ENCODE measurements at places on chromosomes 3 and 15.

DNA sequence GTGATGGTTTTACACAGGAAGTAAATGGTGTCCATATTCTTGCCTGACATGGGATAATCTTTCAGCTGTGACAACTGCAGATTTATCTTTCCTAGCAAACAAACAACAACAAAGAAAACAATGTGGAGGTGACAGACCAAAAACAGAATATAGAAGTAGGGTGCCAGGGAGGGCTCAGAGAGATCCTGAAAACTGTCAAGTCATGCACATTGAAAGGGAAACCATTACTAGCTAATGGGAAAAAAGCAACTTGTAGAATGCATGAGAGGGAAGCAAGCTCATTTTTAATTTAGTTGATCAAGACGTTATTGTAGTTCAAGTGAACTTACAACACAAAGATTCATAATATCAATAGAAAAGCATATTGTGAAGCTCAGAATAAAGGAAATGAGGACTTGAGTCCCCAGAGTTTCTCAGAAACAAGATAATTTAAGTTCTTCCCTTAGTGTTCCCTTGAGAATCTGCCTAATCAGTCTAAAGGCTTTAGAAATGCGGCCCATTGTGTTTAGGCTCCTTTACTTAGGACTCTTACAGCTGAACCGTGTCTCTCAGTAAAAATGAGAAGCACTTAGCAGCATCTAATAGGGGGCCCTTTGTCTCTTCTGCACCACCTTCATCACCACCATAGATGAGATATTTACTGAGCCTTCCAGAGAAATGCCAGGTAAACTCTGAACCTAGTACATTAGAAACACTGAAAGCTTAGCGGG is 115.6 kb upstream of the CADPS start:
- no peak for DNase-seq

GRCh38 chr15:48046813-48047438 is 73.9 kb upstream of the SLC24A5 start:
- no peak for DNase-seq

DNA sequence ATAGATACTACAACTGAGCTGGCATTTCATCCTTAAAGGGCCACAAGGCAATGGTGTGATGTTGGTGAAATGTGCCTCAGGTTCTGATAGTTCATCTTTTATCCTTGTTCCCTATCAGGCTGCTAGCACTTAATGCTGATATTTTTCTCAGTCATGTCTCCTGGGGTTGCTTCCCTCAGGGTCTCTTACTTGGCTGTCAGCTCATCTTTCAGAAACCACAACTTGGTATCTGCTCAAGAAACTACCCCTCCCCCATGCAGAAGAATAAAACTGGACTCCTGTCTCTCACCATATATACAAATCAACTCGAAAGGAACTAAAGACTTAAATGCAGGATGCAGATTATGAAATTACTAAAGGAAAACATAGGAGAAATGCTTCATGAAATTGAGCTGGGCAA is 308.1 kb downstream of the CHST2 start:
- DNase-seq = peak; percentile 20

GRCh38 chr3:159884661-159885402 is 103.8 kb upstream of the IL12A start:
- peak; percentile 40 for DNase-seq

DNA sequence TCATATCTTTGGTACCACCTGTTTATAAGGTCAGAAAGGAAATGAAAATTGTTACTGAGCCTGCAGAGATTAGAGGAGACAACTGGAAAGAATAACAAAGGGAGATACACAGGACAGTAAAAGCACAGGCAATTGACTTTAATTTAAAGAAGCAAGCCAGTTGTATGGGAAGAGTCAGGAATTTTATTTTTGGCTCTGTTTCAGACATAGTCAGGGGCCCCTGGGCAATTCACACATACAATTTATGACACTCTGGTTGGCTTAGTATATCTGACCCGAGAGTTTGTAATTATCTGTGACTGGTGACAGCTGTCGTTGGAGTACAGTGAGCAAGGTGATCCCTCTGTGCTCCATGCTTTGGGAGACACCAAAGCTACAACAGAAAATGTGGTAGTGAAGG is 591.9 kb upstream of the NECTIN3 start:
- DNase-seq = no peak

- no peak for DNase-seq
These were observed 337.8 kb downstream of the RBMS3 start for GRCh38 chr3:29618395-29619282.

GRCh38 chr3:194287374-194287773 is 63.8 kb downstream of the CPN2 start:
- DNase-seq = no peak

GRCh38 chr15:77012868-77013267 is 17.9 kb downstream of the PSTPIP1 start:
- no peak for DNase-seq

- DNase-seq = no peak
These were observed 1.4 kb downstream of the CYFIP1 start for GRCh38 chr15:22978691-22979237.

- no peak for DNase-seq
These were observed 55.4 kb downstream of the SETD2 start for GRCh38 chr3:47108546-47108945.

DNA sequence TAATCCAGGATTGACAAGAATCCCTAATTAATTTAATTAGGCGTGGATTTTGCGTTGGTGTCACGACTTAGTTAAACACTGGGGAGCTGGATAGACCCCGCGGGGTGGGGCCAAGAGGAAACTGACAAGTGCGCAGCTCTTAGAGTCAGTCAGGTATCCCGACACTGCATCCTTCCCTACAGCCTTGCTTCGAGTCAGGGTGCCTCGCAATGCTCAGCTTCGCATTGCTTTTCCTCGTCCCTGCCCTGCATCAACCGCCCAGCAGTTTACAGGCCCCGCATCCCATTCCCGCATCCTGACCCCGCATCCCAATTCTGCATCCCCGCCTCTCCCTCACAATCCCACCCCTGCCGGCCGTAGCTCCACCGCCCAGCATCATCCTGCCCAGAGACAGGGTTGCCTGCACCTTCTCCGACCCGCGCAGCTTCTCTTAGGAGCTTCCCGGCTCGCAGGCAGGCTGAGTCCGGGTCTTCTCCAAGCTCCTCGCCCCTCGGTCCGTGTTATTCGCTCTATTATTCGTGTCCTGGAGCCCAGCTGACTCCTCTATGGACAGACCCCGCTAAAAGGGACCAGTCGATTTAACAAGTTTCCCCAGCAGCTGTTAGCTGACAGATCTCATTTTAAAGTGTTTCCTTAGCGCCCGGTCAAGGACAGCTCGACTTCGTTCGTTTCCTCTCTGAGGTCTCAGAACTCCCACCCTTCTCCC is 699 bp upstream of the SHOX2 start:
- peak; percentile 33 for DNase-seq

GRCh38 chr3:4711680-4711992 is 218.5 kb downstream of the ITPR1 start:
- DNase-seq = no peak

DNA sequence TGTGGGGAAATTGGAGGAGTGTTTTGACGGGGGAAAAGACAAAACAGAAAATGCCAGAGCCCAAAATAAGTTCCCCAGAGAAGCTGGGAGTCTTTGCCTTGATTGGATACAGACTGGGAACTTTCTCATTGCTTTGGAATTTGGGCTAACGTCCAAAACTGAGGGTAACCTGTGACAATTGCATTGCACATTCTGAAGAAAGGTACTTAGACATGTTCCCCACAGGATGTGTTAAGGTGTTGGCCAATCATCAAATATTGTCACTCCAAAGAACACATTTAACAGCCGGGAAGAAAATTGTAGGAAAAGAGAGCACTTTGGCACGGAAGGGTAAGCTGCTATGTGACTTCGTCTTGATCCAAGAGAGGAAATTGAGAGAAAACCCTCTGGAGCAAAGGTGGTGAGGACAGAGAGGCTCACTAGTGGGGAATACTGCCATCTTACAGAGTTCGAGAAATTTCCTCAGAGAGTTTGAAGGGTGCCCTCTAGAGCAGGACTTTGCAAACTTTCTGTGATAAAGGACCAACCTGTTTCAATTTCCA is 619.5 kb upstream of the TBL1XR1 start:
- peak; percentile 28 for DNase-seq

DNA sequence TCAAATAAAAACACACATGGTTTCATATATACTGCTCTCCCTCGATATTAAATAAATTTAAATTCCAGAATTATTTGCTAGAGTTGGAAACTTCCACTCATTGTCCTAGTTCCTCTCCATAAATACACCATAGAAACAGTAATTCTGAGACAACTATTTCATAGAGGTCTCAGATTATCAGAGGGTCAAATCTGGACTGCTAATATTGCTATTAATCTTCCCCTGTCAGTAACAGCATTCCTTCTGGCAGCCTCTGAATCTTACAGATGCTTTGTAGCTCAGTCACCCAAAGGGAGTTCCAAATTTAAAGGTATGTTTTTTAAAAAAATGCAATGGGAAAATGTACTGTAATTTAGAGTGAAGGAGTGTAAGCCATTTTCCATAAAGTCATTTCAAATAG is 428.8 kb downstream of the PYDC2 start:
- no peak for DNase-seq

- no peak for DNase-seq
These were observed 108.3 kb downstream of the P3H2 start for GRCh38 chr3:190012314-190012782.

GRCh38 chr3:156316076-156316475 is 195.7 kb downstream of the KCNAB1 start:
- DNase-seq = no peak

GRCh38 chr3:119368298-119368697 is 74.1 kb downstream of the ARHGAP31 start:
- no peak for DNase-seq

DNA sequence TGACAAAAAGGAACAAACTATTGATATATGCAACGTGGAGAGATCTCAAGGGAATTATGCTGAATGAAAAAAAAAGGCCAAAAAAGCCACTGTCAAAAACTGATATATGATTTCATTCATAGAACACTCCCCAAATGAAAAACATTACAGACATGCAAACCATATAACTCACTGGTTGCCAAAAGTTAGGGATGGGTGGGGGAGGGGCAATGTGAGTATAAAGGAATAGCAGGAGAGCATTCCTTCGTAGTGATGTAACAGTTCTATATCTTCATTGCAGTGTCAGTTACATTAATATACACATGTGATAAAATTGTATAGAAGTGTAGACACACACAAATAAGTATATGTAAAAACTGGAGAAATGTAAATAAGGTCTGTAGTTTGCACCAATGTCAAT is 12.2 kb downstream of the GBE1 start:
- DNase-seq = no peak

DNA sequence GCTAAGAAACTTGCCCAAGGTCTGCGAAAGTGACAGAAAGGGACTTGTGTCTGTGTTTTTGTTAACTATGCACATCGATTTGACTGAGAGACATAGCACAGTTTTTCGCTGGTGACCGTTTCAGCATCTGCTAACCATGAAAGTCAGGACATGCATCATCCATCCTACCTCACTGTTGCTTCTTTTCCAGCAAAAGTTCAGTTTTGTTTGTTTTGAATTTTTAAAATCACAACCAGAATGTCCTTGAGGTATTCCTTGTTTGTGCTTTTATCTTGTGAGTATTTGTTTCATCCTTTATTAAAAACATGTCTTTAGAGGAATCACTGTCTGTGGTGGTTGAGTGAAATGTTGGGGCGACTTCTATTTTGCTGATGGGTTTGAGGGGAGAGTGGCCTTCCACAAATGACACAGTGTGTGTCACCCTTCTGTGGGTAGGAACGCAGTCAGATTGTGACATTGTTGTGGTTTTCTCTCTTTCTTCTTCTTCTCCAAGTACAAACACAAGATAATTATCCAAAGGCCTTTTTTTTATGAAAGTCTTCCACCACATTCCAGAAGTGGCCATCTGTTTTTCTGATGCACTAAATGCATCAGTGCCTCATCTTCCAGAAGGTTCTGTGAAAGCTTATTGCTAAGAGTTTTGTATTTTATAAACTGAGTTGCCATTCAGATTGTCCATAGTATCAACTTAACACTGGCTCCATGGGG is 214.4 kb upstream of the NR2E3 start:
- DNase-seq = no peak

- no peak for DNase-seq
These were observed 41.7 kb downstream of the ARPP21 start for GRCh38 chr3:35680866-35681650.

- DNase-seq = no peak
These were observed 60.3 kb downstream of the STRIT1 start for GRCh38 chr3:155233213-155233612.

- no peak for DNase-seq
These were observed 262.8 kb downstream of the OTOL1 start for GRCh38 chr3:161759444-161759843.

DNA sequence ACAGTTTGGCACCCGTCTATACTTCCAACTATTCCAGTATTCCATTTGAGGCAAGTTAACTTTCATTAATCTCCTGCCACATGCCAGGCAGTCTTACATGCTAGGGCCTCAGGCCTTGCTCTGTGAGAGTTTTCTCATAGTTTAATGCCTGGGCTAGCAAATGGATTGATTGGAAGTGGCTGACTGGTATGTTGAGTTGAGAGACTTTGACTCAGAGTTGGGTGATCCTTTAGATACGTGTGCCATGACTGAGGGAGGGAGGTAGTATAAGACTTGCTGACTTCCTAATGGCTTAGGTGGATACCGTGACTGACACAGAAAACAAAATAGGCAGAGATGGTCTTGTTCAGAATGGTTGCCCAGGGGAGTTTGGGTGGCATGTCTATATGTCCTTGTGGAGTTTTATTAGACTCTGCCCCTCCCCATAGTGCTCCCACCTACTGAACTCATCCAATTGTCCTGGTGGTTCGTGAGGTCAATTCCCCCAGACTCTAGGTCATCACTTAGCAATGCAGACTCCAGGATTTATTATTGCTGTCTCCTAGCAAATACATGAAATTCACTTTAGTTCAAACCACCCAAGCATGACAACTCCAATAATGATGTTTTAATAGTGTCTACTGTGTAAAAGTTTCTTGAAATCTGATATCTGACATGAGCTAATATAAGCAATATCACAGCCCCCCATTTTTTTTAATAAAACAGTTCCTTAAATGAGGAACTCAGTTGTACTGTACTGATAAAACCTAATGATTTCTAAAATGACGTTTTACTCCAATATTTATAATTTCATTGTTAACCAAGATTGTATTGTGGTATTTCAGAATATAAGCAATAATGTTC is 413.9 kb upstream of the MDFIC2 start:
- no peak for DNase-seq

DNA sequence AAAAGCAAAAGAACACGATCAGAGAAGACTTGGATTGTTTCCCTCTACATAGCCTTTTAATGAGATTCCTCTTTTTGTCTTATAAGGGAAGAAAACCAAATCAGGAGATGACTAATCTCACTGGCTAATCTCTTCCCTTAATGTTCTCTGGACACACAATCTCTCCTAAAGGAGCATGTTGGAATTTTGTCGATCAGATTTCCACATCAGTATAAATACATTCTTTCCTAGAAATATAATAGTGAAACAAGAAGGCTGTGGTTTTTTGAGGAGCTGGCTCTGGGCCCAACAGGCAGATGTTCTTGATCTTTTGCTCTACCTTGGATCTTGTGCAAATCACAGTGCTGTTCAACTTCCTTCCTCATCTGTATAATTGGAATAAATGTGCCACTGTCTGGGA is 94.0 kb downstream of the GTPBP8 start:
- DNase-seq = no peak

DNA sequence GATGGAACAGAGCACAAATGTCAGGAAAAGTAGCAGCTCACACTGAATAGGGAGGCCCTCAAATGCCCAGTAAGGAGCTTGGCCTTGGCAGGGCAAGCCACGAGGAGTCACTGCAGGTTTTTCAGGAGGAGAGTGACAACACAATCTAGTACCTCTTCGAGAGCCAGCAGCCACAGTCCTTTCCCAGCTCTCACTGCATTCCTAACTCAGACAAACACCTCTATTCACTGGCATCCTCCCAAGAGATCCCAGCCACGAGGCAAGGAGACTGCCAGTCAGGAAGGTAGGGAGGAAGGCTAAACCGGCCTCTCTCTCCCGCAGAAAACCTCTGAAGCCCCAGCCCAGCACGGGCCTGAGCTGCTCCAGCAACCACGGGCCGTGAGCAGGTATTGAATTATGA is 146.0 kb upstream of the SMAD3 start:
- DNase-seq = no peak
